SK-N-SH treated with all-trans-retinoic acid at 6 μM for 48 hours (cell line): ENCODE measurements at places on chromosomes 2 and 18.
A peak's percentile ranks its signal among the peaks of the same experiment; 100 is the strongest.

- no peak for ATAC-seq
Measured at GRCh38 chr18:31042084-31042405, 497 bp downstream of the DSC3 start.

GRCh38 chr2:88669482-88670214 is 21.8 kb upstream of the RPIA start:
- ATAC-seq: peak; percentile 86

DNA sequence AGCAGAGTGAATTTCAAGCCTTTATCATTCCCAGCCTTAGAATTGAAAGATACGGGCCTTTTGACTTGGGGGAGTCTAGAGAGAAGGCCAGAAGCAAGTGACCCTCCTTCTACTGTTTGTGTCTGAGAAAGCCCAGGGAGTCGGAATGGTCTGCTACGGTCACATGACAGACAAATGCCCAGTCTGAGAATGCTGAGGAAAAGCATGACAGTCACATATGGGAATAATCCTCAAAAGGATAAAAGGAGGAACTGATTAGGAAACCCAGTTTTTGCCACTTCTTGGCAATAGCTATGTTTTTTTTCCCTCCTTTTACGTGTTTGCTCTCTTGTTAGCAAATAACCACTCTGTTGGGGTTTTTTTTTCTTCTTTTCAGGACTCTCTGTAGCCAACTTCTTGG is 38.1 kb upstream of the HNRNPA3 start:
- ATAC-seq: no peak

DNA sequence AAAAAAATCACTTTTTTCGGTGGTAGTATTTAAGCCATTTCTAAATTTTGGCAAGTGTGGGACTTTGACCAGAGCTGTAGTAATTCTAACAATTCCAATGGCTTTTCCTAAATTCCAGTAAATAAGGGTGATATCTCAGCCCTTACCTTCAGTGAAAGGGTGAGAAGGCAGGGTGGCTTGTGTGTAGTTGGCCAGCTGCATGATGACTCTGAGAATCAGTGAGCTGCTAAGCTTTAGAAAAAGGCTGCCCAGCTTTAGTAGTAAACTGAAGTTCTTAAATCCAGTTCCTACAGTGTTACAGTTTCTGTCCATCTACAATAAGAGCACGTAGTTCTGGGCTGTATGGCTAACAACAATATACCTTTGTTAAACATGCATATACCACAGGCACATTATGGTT is 42.0 kb downstream of the OXER1 start:
- ATAC-seq: no peak

DNA sequence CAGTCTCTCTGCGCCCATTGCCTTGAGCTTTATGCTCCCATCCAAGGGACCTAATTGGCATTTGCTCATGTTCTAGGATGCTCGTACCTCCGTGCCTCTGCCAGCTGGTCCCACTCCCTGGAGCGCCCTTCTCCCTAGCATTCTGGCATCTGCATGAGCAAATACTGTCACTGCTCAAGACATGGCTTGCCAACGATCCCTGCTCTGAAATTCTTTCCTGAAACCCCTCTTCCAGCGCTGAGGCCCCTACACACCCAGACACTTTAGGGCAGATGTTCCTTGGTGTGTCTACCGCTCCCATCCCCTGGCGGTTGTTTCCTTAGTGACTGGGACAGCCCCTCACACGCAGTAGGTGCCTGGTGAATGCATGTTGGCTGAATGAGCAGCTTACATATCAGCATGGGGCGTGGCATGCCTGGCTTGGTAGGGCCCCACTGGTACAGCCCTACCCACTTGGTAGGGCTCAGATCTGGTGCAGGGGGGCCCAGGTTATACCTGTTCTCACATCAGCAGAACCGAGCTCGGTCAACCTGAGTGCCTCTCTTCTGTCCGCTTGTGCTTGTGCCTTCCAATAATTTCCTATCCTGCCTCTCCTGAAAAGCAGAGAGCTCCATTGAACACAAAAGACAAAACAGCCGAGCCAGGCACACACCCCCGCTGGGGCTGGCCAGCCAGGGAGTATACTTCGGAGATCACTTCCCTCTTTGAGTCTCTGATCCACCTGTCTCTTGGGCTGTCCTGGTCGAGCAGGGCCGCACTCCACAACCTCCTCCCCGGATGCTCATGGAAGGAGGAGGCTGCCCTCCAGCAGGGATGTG is 59.2 kb downstream of the INHBB start:
- no peak for ATAC-seq

GRCh38 chr2:30135541-30135940 is 11.3 kb upstream of the YPEL5 start:
- no peak for ATAC-seq

- ATAC-seq: peak; percentile 68; the same call in 2 of the 3 replicates
Measured at GRCh38 chr18:33210575-33211189, 229.8 kb downstream of the CCDC178 start.

DNA sequence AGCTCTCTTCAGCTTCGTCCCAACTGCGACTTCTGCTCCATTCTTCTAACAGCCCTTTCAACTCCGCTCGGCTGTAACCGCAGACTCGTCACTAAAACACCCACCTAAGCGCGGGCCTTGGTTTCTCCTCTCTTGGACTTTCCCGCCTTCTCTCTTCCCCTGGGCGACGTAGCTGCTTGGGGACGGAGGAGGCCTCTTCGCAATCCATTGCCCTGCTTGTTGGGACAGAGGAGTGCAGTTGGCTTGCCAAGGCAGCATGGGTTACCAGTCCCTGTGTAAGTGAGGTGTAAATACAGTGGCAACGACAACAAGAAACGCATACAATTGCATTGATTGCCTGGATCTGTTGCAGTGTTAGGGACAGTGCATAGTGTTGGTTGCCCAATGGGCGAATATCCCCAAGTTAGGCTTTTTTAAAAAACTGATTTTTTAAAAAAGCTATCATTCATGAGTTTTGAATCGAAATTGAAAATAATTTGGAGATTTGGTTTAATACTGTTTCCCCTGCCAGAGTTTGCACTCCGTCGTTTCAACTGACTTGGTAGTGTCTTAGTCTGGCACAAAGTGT is 484 bp upstream of the DARS1 start:
- peak; percentile 38 for ATAC-seq

DNA sequence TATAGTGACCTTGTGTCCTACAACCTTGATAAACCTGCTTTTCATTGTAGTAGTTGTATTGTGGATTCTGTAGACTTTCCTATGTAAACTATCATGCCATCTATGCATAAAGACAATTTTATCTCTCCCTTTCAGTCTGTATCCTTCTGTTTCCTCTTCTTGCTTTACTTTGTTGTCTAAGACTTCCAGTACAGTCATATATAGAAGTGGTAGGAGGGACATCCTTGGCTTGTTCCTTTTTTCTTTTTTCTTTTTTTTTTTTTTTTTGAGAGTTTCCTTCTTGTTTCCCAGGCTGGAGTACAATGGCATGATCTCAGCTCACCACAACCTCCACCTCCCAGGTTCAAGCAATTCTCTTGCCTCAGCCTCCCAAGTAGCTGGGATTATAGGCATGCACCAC is 39.7 kb downstream of the UBE2F start:
- ATAC-seq: no peak

DNA sequence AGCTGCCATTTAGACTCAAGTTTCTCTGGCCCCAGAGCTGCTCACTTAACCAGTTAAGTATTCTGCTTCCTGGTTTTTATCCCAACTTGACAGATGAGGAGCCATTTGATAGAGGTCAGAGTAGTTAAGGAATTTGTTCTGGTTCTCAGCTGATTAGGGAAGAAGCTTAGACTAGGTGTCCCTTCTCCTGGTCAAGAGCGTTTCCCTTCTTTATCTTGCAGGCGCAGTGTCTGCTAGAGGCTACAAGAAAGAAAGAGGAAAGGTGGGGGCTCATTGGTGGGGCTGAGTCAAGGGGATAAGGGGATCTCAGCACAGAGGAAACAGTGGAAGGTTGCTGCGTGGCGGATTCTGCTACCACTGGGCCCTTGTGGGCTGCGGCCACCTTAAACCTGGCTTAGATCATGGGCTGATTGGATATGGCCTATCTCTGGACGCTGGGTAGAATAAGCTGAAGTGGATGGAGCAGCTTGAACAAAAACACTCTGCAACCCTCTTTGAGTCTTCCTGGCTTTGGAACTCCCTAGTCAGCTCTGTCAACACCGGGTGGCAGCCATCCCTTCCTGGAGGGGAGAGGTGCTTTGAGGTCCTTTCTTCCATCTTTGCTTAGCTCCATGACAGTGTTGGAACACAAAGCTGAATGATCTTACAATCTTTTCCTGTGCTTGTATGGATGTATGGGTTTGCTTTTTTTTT is 70.8 kb downstream of the QPCT start:
- peak; percentile 72 for ATAC-seq

- ATAC-seq: no peak
Measured at GRCh38 chr2:46929612-46930011, 14.0 kb upstream of the MCFD2 start.

GRCh38 chr2:27766287-27766661 is 5.2 kb upstream of the MRPL33 start:
- ATAC-seq: no peak

GRCh38 chr2:467543-467891 is 179.6 kb upstream of the ALKAL2 start:
- ATAC-seq: no peak

GRCh38 chr2:130289780-130290179 is 52.9 kb upstream of the IMP4 start:
- ATAC-seq: no peak
